ENCODE measurements at places on chromosomes 7 and 10.

DNA sequence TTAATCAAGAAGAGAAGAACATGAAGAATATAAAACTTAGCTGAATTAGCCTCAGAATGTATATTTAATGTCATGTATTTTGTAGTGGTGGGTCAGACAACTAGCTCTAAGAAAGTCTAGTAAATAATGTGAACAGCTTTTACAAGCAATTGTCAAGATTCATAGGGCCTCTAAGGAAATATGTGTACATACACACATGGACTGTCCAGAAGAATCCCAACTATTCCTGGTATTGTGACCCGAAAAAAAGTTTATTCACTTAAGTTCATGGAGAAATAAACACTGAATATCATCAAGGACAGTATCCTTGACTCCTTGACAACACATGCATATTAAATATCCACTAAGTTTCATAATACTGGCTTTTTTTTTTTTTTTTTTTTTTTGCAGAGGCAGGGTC is 11.4 kb upstream of the TWIST1 start:
- DNase-seq: no peak

DNA sequence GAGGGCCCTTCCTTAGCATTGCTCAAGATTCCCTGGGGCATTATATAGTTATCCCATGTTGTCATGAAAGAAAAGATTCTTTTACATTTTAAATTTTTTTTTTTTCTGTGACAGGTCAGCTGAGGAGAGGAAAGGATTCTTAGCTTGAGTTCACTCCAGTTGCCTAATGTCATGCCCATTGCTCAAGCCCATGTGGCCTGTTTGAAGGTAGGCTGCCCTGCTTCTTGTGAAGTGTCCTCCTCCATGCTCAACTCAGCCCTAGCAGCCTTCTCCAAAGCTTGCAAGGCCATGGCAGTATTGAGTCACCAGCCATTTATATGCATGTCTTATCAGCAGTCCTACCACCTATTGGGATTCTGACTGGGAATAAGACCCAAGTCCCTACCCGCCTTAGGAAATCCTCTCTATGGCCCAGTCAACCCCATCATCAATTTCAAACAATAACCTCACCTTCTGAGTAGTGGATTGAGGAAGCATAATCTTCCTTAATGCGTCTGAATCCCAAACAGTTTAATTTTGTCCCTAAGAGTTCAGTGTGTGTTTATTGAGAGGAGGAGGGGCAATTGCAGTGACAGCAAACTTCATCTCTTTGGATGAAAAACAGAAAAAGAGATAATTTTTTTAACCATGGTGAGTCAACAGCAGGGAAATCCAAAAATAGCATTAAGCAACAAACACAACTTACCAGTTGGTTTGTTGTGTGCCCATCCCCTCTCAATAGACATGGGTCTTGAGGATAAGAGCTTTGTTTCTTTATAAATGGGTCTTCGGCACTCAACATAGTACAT is 38.6 kb upstream of the WASL start:
- no peak for DNase-seq

DNA sequence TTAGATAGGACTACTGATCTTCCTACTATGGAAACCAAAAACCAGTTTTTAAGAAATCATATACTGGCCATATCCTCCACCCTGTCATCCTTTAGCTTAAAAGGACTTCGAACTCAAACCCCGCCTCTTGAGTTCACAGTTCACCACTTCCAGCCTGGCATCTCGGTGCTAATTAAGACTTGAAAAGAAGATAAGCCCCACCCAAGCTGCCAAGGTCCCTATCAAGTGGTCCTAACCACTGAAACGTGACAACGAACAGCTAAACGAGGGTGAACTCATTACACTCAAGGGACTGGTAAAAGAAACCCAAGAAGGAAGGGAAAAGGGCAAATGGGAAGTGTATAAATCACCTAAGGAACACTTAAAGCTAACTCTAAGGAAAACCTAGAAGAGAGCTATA is 16.1 kb downstream of the COL17A1 start:
- DNase-seq: no peak

DNA sequence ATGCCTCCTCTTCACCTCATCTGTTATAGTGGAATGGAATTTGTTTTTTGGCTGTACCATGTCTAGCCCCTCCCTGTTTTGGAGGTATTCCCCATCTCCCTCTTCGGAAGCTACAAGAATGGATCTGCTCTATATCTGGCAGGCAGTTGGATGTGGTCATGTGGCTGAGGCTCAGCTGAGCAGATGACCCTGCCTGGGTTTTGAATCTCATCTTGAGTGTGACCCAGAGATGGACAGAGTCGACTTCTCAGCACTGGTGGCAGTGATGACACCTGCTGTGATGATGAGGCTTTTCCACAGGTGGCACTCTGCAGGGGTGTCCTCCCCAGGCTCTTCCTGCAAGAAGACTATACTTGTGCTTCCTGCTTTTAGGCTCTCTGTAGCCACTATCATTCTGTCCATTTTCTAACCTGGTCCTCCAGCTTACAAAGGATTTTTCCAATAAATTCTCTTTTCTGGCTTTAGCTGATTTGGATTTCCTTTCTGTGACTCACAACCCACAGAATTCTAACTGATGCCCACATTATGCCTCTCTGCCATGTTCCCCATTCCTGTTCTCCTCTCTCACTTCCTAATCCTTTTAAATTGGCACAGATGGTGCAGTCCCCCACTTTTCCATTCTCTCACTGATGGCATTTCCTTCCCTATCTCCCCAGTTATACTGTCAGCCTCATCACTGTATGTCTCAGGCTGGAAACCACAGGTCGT is 7.5 kb upstream of the ARHGAP22 start:
- DNase-seq: no peak

DNA sequence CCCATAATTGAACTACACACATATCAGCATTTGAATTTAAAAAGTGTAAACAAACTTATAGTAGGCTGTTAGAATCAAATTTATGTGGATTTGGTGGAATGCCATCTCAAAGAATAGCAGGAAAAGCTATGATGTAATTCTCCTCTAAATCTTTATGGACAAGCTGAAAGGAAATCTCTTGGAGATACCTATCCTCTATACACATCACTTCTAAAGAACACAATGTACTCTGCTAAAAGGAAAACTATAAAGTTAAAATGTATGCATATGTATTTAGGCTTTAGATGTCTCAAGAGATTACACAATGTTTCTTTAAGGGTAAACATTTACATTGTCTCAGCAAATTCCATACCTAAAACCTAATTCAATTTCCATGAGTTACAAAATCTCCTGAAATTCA is 323.3 kb downstream of the CRPPA start:
- no peak for DNase-seq

Data from hematopoietic multipotent progenitor cell treated with erythropoietin and hydrocortisone succinate and interleukin-3 and kit ligand, for 15 days (in vitro differentiated cells).